Kidney (tissue), 22 donors: ENCODE measurements at places on chromosomes 11 and 22.
A peak's percentile ranks its signal among the peaks of the same experiment; 100 is the strongest.

DNA sequence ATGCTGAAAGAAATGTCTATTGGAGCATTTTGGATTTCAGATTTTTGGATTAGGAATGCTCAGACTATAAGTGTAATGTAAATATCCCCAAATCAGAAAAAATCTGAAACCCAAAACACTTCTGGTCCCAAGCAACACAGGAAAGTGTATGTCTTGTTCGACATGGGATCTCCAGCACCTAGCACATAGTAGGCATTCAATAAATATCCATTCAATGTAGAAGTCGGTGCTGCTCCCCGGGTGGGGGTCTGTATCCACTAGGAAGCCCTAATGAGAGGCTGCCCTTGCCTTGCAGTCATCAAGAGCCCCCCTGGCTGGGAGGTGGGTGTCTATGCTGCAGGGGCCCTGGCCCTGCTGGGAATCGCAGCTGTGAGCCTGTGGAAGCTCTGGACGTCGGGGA is 11.4 kb downstream of the SYT12 start:
- no peak for DNase-seq

GRCh38 chr11:33857933-33858371 is 33.9 kb downstream of the LMO2 start:
- DNase-seq, result peak; percentile 88

- DNase-seq, result no peak
Measured at GRCh38 chr22:29156507-29156906, 49.2 kb upstream of the EMID1 start.

DNA sequence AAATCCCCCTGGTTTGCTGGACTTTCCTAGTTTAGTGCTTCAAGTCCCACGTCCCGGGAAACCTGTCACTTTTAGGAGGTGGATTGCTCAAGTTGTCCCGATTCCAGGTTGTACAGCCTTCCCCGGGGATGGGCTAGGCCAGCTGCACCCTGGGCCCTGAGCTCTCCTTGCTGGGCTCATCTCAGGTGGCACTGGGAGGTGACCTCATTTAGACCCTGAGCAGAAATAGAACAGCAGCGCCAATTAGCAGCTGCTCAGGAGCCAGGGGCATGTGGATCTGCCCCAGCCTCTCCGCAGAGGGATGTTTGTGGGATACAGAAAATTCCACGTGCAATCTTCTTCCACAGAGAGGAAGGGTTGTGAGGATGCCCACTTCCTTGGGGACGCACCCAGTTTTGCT is 9.6 kb upstream of the CERK start:
- no peak for DNase-seq

DNA sequence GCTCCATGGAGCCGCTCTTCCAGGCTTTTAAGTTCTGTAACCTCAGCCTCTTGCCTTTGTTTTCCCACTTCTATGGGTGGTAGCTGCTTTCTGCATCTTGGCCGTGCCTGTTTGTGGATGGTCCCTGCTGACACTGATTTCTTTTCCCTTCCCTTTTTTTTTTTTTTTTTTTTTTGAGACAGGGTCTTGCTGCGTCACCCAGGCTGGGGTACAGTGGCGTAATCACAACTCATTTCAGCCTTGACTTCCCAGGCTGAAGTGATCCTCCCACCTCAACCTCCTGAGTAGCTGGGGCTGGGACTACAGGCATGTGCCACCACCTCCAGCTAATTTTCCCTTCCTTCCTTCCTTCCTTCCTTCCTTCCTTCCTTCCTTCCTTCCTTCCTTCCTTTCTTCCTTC is 57.7 kb upstream of the EP300 start:
- no peak for DNase-seq

GRCh38 chr11:47726878-47727514 is 11.8 kb upstream of the AGBL2 start:
- DNase-seq, result no peak

GRCh38 chr11:107898270-107898669 is 30.0 kb upstream of the RAB39A start:
- peak; percentile 21 for DNase-seq

DNA sequence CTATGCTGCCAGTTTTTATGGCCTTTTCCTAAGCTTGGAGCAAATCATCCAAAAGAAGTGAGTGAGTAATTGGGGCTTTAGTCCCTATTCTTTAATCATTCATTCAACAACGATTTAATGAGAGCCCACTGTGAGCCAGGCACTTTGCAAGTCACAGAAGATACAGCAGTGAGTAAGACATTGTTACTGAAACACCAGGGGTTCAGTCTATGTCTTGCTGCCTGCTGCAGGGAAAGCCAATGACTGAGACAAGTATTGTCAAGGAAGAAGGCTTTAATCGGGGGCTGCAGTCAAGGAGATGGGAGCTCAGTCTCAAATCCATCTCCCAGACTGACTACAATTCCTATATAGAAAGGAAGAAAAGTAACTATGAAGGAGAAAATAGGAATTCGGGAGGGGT is 228.3 kb downstream of the FAM181B start:
- no peak for DNase-seq

DNA sequence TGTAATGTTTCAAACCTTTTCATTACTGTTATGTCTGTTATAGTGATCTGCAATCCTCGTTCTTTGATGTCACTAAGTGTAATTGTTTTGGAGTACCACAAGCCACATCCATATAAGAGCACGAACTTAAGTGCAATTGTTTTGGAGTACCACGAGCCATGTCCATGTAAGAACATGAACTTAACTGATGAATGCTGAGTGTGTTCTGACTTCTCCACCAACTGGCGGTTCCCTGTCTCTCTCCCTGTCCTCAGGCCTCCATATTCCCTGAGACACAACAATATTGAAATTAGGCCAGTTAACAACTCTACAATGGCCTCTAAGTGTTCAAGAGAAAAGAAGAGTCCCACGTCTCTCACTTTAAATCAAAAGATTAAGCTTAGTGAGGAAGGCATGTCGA is 23.5 kb downstream of the TESMIN start:
- no peak for DNase-seq

DNA sequence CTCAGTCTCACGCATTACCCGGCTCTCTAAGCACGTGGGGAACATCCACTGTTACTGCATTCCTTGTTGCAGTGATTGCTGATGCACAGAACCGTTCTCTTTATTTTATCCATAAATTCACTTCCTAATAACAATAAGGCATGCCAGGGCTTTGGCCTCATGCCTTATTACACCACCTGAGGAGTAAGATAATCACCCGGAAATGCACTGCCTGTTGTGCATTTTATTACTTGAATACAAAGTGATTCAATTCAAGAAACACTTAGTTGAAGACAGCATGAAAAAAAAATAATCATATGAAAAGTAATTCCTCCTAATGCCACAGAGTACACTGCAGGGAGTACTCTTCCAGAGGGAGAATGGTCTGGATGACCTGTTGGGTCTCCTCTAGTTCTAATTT is 19.2 kb downstream of the EFCAB6 start:
- no peak for DNase-seq

DNA sequence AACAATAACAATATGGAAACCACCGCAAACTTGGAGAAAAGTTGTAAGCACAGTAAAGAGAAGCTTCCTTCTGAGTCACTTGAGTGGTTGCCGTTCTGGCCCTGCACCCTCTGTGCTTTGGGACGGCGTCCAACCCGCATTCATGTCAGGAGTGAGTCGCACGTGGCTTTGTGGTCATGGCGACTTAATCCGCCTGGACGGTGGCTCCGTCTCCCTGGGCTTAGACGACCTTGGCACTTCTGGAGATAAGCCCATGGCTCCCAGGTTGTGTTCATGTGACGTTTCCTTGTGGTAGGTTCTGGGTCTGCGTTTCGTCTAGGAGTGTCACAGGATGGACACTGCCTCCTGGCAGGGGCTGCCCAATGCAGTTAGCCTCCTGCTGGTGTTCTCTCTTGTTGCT is 40.5 kb downstream of the TPCN2 start:
- no peak for DNase-seq

GRCh38 chr11:47186076-47186699 is at the start of gene PACSIN3:
PACSIN3 (minus strand) TSS chr11:47186434; CDS start chr11:47182727, 3,707 bp downstream.
- DNase-seq, result peak; percentile 79

GRCh38 chr22:34236527-34236926 is 316.3 kb upstream of the LARGE1 start:
- DNase-seq, result no peak

GRCh38 chr22:32628628-32629572 is 154.3 kb downstream of the FBXO7 start:
- no peak for DNase-seq

DNA sequence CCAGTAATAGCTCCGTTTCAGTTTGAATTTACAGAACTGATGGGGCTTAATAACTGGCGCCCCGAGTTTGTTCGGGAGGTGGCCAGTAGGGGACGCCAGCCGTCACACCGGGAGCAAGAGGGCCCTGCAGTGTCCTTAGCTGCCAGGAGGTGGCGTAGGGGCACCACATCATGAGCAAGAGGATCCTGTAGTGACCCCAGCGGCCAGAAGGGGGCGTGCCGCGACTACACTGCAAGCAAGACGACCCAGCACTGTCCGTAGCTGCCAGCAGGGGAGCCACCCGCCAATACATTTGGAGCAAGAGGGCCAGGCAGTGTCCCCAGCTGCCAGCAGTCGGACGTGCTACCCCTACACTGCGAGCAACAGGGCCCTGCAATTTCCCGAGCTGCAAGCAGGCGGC is 663.7 kb upstream of the B3GAT1 start:
- peak; percentile 82 for DNase-seq

- DNase-seq, result no peak
Measured at GRCh38 chr11:126810776-126811175, 189.8 kb downstream of the KIRREL3 start.

DNA sequence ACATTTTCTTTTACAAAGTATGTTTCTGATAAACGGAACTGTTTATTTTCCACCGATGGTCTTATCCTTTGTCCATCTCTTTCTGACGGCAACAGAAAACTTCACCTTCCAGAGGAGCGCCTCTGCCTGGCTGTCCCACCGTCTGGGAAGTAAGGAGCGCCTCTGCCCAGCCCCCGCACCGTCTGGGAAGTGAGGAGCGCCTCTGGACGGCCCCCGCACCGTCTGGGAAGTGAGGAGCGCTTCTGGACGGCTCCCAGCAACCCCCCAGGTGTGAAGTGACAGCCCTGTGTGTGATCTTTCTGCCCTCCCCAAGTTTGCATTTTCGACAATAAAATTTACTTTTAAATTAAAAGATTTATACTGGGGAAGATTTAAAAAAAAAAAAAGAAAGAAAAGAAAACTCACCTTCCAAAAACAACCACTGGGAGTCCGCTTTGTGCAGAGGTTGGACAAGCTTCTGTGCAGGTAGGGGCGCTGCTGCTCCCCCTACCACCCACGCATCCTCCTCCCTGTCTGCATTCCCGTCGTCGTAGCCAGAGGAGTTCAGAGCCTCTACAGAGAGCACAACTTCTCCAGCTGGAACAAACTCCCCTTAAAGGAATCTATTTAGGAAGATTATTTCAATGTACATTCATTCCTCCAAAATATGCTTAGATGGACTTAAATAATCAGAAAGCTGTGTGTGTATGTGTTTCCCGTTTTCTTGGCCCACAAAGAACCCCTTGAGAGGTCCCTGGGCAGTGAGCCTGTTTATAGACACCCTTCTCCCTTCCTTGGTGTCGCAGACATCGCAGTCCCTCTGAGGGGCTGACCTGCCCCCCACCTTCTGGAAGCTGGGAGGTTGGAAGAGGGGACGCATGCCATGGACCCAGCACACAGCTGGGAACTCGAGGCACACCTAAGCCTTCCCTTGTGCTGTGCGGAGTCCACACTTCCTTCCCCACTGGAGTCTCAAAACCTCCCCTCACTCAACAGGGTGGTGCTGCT is 849 bp upstream of the APOBEC3B start:
- peak; percentile 83 for DNase-seq

- no peak for DNase-seq
Measured at GRCh38 chr11:19984048-19984742, 176.1 kb downstream of the DBX1 start.

DNA sequence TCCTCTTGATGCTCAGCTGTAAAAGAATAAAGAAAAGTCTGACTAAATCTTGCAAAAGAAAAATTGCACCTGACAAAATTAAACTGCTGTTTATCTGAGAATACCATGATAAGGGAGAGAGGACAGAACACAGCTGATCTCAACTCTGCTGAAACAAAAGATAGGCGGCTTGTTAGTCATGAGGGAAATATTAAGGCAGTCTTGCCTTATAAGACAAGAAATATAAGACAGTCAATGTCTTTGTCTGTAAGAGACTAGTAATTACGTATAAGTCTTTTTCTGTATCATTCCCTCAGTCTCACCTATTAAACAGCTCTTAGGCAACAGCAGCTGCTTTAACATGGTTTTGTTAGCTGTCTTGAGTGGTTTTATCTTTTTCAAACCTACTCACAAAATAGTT is 296.6 kb downstream of the LUZP2 start:
- no peak for DNase-seq

DNA sequence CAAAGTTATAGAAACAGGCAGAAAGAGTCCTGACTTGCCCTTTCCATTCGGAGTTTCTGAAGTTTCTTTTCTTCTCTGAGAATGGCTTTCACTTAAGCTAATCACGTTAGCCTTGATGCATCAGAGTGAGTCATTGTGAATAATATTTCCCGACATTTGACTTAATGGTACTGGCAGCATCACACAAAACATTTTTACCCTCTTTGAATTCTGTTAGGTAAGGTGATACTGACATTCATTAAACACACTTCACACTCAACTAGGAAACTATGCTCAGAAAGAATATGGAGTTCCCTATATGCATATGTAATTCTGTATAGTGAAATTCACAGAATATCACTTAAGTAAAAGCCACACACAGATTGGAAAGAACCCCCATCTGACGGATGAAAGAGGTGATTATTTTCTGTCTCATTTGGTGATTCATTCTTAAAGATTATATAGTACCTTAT is 120.8 kb upstream of the ARHGAP20 start:
- no peak for DNase-seq

DNA sequence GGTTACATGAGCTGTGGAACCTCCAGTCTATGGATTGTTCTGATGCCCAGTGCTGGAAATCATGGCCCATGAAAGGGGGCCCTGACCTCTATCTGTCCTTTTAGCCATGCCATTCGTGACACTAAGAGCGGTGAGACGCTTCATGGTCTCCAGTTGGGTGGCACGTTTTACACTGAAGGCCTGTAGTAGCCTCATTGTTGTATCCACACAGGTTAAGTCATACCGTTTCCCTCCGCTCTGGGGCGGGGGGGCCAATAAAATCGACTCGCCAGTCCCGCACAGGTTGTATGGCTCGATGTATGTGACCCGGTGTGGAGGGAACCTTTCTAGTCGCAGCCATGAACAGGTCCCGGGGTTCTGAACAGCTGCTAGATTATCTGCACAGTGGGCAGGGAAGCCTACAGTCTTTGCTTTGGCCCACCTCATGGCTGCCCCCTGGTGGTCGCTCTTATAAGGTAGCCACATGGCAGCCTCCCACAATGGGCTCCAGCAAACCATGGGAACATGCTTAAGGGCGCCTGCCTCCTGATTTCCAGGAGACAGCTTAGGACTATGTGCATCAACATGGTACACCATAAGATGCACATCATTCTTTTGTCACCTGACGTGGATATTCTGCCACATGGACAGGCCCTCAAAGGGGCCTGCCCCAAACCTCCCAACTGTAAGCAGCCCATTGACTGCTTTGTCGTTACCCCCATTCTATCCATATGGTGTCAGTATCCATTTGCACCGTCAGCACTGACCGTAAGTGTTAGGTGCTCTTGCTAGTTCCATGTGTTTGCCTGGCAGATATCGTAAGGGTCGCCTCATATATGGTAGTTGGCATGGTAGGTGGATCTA is 19.7 kb upstream of the APOL3 start:
- DNase-seq, result peak; percentile 84

GRCh38 chr11:43693731-43694130 is 13.2 kb downstream of the HSD17B12 start:
- no peak for DNase-seq

- DNase-seq, result no peak
Measured at GRCh38 chr22:45878901-45879551, 97.9 kb downstream of the WNT7B start.
